ENCODE measurements at places on chromosomes 13 and 19.

DNA sequence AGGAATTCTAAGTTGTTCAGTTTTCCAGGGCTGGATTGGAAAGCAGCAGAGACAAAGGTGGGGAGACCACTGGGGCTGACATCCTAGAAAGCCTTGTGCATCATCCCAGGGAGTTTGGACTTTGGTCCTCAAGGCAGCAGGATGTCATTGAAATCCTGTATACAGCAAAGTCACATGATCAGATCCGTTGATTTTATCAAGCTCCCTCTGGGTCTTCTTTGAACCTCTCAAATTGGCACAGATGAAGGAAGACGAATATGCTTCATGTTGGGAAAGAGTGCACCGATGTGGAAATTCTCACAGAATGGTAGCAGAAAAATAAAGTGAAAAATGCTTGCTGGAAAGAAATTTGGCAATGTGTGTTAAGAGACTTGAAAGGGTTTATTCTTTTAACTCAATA is 149.8 kb upstream of the TMTC4 start:
- DNase-seq: no peak

DNA sequence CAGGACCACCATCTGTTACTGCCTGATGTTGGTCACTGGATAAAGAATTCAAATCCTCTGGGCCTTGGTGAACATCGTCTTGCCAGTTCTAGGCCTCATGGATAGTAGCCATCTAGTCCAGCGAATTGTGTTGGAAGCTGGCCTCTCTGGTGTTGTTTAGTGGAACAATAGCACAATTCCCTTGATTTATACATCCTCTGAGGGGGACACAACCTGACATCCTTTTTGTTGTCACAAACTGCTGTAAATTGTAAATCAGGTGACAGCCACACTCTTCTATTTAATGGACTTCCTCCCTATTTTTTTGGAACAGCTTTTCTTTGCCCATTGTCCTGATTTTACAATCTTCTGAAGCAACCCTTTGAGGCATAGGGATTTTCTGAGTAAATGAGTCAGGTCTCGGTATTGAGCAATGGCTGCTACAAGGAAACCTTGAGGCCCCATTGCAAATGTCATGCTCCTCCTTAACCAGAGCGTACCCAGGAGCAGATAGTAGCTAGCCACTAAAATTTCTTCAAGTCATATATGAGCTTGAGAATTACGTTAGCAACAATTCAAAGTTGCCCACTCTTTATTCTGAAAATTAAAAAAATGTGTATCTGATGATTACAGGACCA is 263.3 kb downstream of the COG6 start:
- DNase-seq: no peak

- DNase-seq: peak; percentile 38
These were observed 306 bp downstream of the ZNF540 start for GRCh38 chr19:37594982-37595382.

- DNase-seq: no peak
These were observed 76.9 kb downstream of the SIPA1L3 start for GRCh38 chr19:37983916-37984315.

- DNase-seq: no peak
These were observed 263.6 kb downstream of the OXGR1 start for GRCh38 chr13:96730676-96731075.

GRCh38 chr19:55958356-55958755 is 10.7 kb downstream of the NLRP8 start:
- DNase-seq: no peak
